Fibroblast of mammary gland (primary cell): ENCODE measurements at places on chromosomes 4 and X.

GRCh38 chr4:182502064-182502463 lies 258.9 kb downstream of the TENM3 start:
- no peak for DNase-seq

- peak; percentile 74 for DNase-seq
Measured at GRCh38 chrX:53089224-53089842, 4.6 kb upstream of the KANTR start.

- no peak for DNase-seq
Measured at GRCh38 chrX:99117011-99117410, 1293.1 kb downstream of the PCDH19 start.

GRCh38 chr4:183838987-183839712 lies 66.0 kb upstream of the STOX2 start:
- DNase-seq = peak; percentile 16

DNA sequence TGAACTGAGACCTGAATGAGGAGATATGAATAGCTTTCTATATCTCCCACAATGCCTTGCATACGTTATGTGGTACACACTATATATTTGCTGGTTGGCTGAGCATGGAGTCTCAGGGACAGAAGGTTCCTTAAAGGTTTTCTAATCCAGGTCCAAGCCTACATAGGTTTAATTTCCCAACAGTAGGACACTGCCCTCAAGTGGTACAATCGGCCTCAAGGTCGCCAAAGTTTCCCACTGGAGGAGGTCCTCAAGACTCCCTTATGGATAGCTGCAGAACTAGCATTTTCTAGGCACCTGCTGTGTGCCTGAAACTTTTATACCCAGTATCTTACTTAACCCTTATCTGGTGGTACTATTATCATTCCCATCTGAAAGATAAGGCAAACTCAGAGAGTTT lies 21.0 kb upstream of the EFNB1 start:
- DNase-seq = peak; percentile 25

- DNase-seq = no peak
Measured at GRCh38 chr4:114577386-114577785, 21.2 kb upstream of the UGT8 start.

DNA sequence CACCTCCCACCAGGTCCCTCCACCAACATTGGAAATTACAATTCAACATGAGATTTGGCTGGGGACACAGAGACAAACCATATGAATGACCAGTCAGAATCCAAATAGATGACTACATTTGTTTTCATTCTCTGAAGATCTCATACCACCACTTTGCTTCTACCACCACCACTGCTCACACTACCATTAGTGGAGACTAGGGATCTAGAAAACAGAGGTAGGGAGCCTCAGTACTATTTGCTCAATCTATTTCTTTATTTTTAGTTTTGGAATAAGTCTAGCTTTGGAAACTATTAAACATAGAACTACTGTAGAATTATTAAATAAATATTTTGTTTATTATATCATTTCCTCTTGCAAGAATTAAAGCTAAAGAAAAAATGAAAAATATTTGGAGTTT lies 727.9 kb downstream of the CCSER1 start:
- no peak for DNase-seq

DNA sequence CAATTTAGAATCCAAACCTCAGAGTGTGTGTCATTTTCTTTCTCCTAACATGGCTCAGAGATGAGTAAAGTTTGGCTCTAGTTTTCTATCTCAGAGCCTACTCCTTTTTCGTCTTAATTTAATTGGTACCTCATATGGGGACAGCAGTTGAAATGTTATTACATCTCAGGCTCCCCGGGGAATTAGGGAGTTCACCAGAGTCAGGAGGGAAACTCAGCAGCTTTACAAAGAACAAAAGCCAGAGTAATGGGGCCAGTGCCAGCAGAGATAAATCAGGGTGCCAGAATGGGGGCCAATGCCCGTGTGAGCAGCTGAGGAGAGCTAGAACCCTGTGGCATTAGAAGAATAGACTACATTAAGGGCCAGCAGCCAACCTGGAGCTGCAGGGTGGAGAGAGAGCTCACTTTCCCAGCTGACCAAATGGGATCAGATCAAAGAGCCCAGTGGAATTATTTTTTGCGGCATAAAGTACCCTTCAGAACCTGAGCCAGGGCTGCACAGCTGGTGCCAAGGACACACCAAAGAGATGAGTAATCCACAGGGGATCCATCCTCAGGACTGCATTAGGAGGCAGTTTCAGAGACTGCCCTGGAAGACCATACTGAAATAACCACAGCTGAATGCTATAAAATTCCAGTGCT lies 207.1 kb upstream of the DKK2 start:
- DNase-seq = peak; percentile 53

GRCh38 chr4:71300964-71301363 lies 37.9 kb upstream of the SLC4A4 start:
- DNase-seq = no peak

- DNase-seq = no peak
Measured at GRCh38 chr4:76238236-76238635, 13.3 kb upstream of the FAM47E start.

DNA sequence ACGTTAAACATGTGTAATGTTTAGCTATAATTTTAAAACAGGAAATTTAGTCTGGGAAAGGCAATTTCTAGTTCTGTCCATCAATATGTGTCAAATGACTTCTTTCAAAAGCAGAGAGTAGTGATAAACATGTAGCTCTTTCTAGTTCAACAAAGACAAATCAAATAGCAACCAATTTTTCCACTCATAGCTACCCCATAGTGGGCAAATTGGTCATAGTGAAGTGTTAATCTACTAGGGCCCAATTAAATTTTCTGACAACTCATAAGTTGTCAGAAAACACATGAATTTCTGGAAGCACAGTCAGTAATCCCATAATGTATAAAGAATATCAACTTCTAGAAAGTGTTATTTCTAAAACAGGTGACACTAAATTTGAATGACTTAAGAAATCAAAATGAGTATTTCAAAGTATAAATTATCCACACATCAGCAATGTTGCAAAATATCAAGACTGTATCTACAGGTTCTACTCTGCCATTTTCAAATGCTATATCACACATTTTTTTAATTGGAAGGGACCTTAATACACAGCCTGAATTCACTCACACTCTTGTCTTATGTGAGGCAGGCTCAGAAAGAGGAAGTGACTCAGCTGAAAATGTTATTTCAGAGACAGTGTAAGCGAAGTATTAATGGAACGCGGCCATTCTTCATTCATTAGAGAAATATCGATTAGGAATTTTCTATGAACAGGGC lies 7.7 kb downstream of the OCIAD2 start:
- peak; percentile 19 for DNase-seq

GRCh38 chrX:1153940-1154339 lies 58.5 kb downstream of the CRLF2 start:
- no peak for DNase-seq

DNA sequence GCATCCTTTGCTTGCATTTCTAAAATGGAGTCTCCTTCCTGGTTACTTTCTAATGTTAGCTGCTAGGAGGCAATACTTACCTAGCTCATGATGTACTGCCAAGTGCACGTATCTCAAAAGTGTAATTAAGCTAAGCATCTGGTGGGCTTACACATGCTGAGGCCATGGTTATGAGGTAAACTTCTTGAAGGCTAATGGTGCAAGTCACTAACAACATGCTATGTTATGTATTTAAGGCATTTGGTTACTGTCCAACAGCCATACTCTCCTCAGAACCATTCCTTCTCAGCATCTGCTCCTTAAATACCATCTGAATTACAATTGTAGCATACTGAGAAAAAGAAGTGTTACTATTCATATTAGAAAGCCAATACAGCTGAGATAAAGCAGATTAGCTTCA lies 318.6 kb upstream of the BMP3 start:
- DNase-seq = no peak

DNA sequence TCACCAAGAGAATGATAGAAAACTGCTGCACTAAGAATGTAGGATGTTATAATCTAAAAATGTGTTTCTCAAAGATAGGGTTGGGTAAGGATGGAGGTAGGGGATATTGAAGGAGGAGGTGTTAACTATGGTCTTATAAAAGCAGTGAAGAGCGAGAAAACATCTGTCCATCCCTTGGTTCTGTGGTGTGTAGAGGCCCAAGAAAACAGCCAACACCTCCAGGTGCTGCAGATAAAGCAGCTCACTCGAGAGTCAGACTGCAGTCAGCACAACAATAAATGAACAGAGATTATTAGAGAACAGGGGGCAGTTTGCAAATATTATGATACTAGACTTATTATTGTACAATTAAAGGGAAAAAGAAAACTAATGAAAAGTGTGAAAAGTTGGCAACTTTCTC lies 141.5 kb downstream of the CAMK2D start:
- no peak for DNase-seq

- no peak for DNase-seq
Measured at GRCh38 chr4:138636781-138637180, 378.8 kb upstream of the NOCT start.

- DNase-seq = no peak
Measured at GRCh38 chrX:28946846-28947245, 359.6 kb downstream of the IL1RAPL1 start.

DNA sequence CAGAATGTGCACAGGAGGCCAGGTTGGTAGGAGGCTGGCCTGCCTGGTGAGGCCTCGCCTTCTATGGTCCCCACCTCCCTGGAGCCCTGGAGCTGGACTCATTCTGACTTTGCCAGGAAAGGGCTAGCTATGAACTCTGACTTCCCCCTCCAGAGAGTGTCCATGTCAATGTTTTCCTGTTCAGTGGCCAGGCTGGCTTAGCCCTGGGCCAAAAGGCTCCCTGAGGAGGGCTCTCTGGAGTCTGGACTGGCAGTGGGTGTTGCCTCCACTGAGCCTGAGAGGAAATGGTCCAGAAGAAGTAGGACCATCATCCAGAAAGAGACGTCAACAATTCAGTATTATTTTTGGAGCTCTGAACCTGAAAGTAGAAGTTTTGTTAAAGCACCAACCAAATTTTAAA lies 178.7 kb downstream of the CHIC2 start:
- DNase-seq = no peak

GRCh38 chrX:367866-368265 lies 18.8 kb downstream of the PPP2R3B start:
- DNase-seq = no peak

GRCh38 chr4:35238793-35239192 lies 1005.5 kb downstream of the ARAP2 start:
- no peak for DNase-seq

DNA sequence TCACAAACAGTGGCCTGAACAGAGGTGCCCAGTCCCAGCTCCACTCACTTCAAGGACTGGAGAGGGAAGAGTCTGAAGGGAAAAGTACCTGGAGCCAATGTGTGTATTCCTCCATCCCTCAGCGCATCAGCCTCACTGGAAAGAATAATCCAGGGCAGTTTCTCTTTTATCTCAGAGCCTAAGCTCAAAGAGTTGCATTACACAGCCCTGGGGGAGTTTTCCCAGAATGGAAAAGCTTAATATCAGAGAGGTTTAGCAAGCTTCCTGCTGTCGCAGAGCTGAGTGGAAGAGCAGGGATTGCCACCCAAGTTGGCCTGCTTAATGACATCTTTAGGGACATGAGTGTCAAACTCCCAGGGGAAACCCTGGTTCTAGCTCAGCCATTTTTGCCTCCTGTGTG lies 80.4 kb upstream of the MSX1 start:
- no peak for DNase-seq

DNA sequence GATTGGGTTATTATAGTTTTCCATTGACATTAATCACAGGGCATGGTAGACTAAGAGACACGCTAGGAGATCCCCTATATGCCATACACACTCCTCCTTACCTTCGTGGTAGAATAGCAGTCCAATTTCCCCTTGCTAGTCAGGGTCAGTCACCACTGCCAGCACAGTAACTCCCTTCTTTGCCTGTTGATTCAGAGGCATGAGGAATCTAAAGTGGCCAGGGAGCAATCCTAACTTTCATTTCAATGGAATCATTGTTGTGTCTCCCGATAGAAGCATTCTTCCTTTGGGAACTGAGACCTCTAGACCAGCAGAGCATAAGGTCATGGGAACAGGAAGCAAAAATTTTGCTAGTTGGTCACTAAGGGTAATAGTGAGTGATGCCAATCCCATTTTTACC lies 51.1 kb downstream of the COL25A1 start:
- no peak for DNase-seq

GRCh38 chr4:73692254-73692653 lies 48.1 kb upstream of the CXCL8 start:
- no peak for DNase-seq

DNA sequence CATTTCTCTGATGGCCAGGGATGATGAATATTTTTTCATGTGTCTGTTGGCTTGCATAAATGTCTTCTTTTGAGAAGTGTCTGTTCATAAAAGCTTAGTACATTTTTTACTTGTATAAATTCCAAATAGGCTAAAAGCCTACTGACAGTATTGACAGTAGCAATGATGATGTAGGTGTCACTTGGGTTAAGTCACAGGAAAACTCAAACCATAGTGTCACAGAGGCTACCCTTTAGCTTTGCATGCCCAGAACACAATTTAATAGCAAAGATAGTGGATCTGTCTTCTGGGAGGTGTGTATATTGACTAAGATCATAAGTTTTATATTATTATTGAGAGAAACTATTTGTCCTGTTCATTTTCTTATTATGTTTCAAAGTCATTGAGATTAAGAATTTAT lies 8.1 kb downstream of the RP2 start:
- DNase-seq = no peak

DNA sequence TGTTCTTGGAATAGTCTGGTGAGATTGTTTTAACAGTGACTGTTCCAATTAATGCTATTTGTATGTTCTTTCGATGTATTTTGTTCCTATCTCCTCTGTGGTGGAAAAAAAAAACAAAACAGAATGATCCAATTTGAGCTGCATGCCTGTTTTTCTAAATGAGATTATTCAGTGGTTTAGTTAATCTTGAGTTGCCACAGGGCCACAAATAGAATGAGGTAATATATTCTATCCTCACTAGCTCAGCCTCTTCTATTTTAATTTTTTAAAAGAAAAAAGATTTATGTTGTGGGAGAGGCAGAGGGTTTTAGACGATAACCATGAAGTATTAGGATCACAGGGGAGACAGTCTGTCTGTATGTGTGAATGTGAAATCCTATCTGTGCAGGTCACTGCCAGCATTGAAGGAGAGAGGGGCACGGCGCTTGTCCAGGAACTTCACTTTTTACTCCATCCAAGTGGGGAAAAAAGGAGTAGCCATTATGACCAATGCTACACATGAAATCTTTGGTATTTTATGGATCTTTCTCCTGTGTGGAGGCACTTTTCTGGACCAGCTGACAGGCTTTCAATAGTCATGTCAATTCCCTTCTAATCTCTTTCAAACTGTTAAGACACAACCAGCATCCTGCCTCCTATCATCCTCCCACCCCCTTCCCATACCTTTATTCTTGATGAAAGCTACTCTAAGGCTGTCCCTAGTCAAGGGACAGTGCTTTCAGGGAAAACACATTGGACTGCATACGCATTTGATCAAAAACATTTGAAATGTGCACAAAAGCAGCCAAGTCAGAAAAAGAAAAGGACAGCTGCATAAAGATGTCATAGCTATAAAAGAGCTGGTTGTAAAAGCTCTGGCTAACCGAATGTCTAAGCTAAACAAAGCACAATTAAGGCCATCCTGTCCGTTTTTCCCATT lies 1063.8 kb upstream of the INTU start:
- no peak for DNase-seq
